Testis (tissue), 5 donors: ENCODE measurements at places on chromosomes 7 and 10.

DNA sequence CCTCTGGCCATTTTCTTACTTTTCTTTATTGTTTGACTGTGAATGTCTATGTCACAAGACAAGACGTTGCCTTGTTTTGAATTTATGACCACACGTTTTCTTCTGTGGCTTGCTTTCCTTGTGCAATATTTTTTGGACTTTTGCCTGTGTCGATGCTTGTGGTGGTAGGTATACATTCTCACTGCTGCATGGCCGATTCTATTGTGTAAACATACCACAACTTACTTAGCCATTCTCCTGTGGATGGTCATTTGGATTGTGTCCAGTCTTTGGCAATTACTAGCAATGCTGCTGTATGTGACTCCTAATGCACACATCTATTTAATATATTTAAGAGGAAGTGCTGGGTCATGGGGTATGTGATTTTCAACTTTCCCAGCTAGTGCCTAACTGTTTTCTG is 18.0 kb upstream of the DLG5 start:
- DNase-seq: no peak

GRCh38 chr10:3195286-3195685 is 22.7 kb upstream of the PITRM1 start:
- DNase-seq: no peak

DNA sequence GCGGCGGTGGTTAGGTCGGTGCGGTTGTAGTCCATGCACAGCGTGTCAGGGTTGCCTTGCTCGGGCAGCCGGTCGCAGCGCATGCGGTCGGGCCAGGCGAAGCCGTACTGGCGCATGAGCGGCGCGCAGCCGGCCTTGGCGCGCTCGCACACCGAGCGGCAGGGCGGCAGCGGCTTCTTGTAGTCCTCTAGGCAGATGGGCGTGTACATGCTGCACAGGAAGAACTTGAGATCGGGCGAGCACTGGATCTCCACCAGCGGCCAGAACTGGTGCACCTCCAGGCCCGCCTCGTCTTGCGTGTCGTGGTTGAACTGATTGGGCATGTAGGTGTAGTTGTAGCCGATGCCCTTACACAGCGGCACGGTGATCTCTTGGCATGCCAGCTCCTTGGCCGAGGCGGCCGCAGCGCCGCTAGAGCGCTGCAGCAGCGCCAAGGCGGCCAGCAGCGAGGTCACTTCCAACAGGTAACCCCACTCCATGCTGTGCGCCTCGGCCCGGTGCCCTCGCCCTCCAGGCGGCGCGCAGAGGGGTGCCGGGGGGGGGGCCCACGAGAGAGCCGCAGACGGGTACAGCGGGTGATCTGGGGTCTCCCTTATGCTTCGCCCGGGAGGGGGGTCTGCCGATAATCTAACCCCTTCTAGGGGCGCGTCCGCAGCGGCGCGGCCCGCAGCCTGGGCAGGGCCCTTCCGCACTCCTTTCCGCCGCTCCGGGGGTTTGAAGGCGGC is 983 bp downstream of the FZD8 start:
- DNase-seq: peak; percentile 69

- DNase-seq: peak; percentile 86
These were observed 82.7 kb upstream of the C1GALT1 start for GRCh38 chr7:7099584-7100014.

- no peak for DNase-seq
These were observed 32.7 kb upstream of the NPVF start for GRCh38 chr7:25260862-25261494.

- peak; percentile 53 for DNase-seq
These were observed 255.9 kb downstream of the USP6NL start for GRCh38 chr10:11355592-11355991.

DNA sequence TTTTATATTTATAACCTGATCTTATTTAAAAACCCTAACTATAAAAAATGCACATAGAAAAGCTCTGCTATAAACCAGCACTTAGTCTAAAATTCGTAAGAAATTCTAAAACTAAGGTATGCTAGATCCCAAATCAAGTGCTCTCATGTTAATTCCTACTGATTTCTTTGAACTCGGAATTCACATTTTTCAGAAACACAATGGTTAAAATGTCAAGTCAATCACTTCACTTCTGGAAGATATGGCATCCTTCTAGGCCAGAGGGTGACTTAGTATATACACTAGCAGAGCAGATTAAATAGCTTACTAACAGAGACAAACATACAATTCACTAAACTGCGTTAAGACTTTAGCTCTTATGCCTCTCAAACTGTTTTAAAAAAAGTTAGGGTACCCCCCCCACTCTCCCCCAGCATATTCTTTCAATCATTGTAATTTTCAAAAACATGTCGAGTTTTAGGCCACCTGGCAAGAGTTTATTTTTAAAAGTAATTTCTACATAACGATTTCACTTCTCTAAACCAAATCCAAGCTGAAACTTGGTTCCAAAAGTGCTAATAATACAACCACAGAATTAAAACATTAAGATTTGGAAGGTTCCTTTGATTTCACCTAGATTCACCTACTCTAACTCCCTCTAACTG is 129.4 kb downstream of the NRBF2 start:
- DNase-seq: no peak

GRCh38 chr7:124536156-124536762 is 229.3 kb downstream of the GPR37 start:
- DNase-seq: no peak

DNA sequence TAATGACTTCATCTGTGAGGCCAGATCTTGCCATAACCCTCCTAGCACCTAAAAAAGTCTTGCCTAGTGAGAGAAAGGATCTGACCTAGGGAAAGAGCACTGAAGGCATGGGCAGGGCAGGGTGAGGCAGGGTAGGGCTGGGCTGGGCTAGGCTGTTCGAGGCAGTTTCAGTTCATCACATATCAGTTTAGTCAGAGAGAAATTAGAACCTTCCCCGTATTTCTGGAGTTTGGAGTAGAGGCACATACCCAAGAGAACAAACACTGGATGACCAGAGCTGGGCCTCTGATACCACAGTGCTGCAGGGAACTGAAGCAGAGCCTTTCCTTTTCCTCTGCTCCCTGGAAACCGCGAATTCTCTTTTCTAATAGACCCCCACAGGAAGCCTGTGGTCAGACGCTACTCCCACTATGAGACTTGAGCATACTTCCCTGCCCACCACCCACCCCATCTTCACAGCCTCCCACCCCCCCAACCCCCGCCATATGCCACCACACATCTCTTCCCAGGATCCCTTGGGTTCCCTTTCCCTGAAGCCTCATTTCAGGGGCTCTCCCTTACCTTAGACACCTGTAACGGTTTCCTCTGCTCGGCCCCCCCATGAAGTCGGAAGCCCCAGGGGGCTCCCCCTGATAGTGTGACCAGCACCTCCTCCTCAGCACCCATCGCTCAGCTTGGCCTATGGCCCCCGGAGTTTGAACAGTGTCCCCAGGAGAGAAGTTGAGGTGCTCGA is 406 bp downstream of the SYNPO2L start:
- no peak for DNase-seq

DNA sequence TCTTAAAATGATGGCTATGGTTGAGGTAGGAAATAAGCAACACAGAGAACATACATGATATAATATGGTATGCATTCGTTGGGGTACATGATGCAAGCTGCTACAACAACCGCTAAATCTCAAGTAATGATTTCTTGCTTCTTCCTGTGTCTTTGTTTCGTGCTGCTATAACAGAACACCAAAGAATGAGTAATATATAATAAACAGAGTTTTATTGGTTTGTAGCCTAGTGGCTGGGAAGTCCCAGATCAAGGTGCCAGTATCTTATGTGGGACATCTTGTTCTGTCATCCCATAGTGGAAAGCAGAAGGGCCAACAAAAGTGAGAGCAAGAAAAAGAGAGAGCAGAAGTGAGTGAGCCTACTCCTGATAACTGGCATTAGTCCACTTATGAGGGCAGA is 689.7 kb downstream of the SUGCT start:
- no peak for DNase-seq

DNA sequence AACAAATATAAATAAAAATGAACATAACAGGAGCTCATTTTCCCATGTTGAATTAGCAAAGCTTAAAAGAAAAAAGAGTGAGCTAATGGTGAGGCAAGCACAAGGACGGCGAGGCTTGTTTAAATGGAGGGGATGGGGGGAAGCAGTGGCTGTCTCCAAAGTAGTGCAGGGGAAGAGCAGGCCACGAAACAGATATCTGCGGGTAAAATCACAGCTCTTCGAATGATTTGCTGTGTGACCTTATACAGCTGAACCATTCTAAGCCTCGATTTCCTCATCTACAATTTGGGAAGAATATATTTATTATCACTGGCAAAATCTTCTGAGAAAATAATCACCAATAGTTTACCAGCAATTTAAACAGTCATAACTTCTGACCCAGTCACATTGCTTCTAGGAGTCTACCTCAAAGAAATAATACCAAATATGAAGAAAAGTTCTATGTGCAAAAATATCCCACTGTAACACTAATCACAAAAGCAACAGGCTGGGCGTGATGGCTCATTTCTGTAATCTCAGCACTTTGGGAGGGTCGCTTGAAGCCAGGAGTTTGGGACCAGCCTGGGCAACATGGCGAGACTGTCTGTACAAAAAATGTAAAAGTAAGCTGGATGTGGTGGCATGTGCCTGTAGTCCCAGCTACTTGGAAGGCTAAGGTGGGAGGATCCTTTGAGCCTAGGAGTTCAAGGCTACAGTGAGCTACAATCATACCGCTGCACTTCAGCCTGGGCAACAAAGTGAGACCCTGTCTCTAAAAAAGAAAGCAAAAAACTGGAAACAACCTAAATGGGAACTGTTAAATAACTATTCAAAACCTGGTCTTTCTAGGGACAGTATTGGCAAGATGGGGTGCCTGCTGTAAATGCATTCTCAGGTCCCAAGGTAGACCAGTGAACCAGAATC is 63.1 kb upstream of the ASAH2 start:
- no peak for DNase-seq

GRCh38 chr10:121468726-121469125 is 129.5 kb downstream of the FGFR2 start:
- DNase-seq: no peak

GRCh38 chr7:28104811-28105210 is 75.8 kb downstream of the JAZF1 start:
- DNase-seq: no peak

GRCh38 chr7:39624442-39624807 is 1.1 kb downstream of the RALA start:
- DNase-seq: peak; percentile 39

GRCh38 chr7:121871188-121871587 is 1.8 kb upstream of the PTPRZ1 start:
- no peak for DNase-seq

GRCh38 chr7:75537731-75538130 is 45.6 kb downstream of the SPDYE5 start:
- no peak for DNase-seq

GRCh38 chr7:139697056-139697455 is 80.7 kb downstream of the HIPK2 start:
- DNase-seq: no peak

DNA sequence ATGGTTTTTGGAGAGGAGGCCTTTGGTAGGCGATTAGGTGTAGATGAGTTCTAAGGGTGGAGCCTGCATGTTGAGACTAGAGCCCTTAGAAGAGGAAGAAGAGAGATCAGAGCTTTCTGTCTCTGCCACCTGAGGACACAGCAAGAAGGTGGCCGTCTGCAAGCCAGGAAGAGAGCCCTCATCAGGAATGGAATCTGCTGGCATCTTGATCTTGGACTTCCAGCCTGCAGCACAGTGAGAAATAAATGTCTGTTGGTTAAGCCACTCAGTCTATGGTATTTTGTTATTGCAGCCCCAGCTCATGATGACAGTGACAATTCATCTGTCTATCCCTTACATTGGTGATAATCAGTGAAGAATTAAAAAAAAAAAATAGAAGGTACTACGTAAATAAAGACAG is 335.2 kb downstream of the PRPF18 start:
- no peak for DNase-seq

- no peak for DNase-seq
These were observed 208.6 kb downstream of the ADAM12 start for GRCh38 chr10:126179637-126180036.

- DNase-seq: no peak
These were observed 26.9 kb downstream of the SPOCK2 start for GRCh38 chr10:72061491-72061890.

DNA sequence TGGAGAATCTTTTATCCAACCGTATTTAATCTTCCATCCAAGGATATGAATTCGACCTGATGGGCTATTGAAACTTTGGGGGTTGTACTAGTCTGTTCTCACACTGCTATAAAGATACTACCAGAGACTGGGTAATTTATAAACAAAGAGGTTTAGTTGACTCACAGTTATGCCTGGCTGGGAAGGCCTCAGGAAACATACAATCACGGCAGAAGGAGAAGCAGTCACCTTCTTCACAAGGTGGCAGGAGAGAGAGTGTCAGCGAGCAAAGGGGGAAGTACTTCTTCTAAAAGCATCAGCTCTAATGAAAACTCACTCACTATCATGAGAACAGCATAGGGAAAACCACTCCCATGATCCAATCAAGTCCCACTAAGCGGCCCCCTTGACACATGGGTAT is 43.8 kb downstream of the EPDR1 start:
- no peak for DNase-seq

DNA sequence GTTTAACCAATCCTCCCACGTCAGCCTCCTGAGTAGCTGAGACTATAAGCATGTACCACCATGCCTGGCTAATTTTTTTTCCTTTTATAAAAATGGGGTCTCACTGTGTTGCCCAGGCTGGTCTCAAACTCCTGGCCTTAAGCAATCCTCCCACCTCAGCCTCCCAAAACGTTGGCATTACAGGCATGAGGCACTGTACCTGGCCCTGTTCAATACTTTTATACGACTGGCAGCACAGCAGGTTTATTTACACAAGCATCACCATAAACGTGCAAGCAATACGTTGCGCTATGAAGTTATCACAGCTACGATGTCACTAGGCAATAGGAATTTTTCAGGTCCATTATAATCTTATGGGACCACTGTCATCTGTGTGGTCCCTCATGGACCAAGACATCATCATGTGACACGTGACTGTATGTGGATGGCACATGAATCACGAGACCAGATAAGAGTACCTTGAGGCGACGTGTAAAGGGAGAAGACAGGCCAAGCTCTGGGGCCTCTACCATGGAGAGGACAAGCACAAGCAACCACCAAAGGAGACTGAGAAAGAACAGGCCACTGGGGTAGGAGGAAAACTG is 34.5 kb upstream of the SLC18A3 start:
- no peak for DNase-seq

GRCh38 chr7:83161186-83161585 is 1.5 kb downstream of the PCLO start:
- no peak for DNase-seq

DNA sequence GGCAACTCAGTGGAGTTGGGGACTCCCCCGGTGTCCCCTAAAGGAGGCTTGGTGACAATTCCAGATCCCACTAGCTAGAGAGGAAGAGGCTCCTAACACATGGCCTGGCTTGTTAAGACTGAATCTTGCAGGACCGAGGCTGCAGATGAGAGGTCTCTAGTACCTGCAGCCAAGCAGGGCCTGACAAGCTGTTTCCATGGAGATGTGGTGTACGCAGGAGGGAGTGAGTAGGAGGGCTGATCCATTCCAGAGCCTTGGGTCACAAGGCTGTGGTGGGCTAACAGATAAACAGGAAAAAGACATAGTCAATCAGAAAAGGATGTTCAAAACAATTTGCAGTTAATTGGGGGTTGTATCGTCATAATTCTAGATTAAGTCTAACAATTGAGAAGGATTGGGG is 77.3 kb upstream of the MKLN1 start:
- DNase-seq: no peak

GRCh38 chr10:116768786-116769185 is 26.4 kb upstream of the HSPA12A start:
- DNase-seq: no peak

- DNase-seq: no peak
These were observed 133.7 kb upstream of the RSU1 start for GRCh38 chr10:16950656-16951601.
